Stimulated activated naive CD8-positive, alpha-beta T cell treated with anti-CD3 and anti-CD28 coated beads, Interleukin-15, Interleukin-2, amounts not matched to agents 100 U/mL and 50 U/mL, for 24 hours (primary cell): ENCODE measurements at places on chromosomes 5 and 9.

- DNase-seq: no peak
Measured at GRCh38 chr5:181120761-181121160, 10.2 kb downstream of the OR2V1 start.

DNA sequence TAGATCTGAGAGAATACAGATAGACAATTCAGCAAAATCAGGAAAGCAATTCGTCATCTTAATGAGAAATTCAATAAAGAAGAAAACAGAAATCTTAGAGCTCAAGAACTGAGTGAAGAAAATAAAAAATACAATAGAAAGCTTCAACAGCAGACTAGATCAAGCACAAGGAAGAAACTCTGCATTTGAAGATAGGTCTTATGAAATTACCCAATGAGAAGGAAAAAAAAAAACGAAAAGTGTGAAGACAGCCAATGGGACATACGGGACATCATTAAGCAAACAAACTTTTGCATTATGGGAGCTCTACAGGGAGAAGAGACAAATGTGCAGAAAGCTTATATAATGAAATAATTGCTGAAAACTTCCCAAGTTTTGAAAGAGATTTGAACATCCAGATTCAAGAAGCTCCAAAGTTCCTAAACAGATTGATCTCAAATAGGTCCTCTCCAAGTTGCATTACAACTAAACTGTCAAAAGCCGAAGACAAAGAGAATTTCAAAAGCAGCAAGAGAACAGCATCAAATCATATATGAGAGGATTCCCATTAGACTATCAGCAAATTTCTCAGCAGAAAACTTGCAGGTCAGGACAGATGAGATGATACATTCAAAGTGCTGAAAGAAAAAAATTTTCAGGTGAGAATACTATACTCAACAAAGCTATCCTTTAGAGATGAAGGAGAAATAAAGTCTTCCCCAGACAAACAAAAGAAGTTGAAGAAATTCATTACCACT is 10.8 kb upstream of the RLN2 start:
- no peak for DNase-seq

GRCh38 chr5:74903165-74903787 is 37.1 kb upstream of the FAM169A start:
- peak; percentile 17 for DNase-seq

GRCh38 chr5:79416499-79416898 is 97.4 kb downstream of the HOMER1 start:
- DNase-seq: no peak

DNA sequence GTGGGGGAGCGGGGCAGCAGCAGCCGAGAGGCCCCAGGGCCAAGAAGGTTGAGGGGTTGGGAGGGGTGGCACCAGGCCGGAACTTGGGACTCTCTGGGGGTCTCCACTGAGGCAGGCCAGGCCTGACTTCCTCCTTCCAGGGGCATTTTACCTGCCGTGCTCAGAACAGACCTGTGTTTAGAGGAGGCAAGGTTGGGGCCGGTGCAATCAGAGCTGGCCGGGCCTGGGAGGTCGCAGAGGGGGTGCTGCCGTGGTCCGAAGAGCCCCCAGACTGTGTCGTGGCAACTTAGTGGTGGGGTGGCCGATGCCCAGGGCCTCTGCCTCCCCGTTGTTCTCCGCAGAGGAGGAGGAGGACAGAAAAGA is 21.8 kb downstream of the GLT6D1 start:
- no peak for DNase-seq

DNA sequence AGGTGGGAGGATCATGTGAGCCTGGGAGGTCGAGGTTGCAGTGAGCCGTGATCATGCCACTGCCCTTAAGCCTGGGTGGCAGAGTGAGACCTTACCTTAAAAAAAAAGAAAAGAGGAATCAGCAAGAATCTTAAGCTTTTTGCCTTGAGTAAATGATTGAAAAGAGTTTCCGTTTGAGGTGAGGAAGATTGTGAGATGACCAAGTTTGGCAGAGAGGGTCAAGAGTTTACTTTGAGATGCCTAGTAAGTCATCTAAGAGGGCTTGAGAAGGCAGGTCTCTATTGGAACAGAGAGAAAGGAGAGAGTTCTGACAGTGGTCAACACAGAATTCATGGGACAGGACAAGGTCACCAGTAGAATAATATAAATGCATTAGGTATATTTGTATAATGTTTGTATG is 572.1 kb downstream of the TLE4 start:
- DNase-seq: no peak
